Ureter (tissue), 1 donor: ENCODE measurements at places on chromosomes 3 and 15.

DNA sequence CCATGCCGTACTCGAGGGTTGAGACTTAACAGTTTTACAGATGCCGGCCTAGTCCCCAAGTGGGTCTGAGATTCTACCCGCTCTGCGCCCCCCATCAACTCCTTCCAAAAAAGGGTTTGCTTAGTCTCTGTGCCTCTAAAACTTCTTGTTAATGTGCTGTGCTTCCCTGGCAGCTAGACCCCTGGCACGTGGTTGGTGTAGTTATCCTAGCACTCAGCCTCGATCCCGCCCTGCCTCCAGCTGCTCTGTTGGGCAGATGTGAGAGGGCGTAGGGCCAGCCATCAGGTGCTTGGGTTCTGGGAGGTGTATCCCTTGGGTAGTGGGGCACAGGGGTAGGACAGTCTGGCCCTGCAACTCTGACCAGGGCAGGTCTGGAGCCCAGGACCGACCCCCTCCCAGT, 79.5 kb downstream of the FBLN2 start:
- no peak for DNase-seq

DNA sequence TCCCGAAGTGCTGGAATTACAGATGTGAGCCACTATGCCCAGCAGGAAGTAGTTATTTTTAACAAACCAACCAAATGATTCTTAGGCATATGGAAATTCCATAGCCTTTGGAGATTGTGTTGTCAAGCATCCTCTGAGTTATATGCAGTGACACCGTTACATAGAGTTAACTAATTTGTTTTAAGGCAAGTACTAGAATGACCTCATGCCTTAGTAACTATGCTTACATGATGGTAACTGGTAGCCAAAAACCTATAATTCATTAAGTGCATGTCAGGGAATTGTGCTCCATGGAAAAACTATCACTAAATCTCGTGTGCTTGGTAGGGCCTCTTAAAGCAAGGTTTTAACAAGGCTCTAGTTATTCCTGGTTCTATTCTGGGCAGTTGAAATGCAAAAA, 392.8 kb downstream of the TUSC7 start:
- no peak for DNase-seq

GRCh38 chr3:149534671-149535332, 60.3 kb downstream of the TM4SF4 start:
- DNase-seq: no peak

DNA sequence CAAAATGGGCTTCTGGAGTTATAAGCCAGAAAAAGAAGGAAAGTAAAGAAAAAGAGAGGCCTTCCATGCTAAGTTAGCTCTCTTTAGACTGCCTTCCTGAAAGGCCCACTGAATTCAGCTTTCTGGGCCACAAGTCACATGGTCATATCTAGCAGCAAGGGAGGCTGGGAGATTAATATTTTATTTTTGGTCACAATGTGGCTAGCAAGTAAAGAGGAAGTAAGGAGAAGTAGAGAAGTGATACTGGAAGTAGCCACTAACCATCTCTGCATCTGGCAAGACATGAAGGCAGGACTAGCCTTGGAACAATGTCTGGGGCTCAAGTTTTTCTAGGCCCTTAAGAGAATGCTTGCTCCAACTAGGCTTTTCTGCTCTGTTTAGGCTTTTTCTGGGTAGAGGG, 81.8 kb upstream of the UBE2E1 start:
- no peak for DNase-seq

DNA sequence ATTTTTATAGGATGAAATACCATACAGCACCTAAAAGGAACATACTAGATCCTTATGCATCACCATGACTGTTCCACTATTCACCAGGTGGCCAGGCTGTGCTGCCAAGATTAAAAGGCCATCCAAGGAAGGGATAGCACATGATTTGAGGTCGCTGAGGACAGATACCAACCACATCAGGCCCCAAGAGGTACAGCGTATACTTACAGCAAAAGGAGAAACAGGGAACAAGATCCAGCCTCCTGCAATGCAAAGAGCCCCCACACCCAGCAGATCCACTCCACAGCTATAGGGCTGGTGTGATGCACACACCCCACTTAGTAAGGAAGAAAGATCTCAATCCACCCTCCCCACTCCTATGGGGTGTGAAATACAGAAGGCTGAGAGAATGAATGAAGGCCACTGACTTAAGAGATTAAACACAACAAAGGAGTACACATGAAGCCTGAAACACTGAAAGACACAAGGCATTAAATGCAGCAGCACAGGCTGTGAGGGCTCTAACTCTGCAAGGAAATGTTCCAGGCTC, 32.0 kb upstream of the ZNF445 start:
- DNase-seq: no peak

- DNase-seq: no peak
Observed at GRCh38 chr3:82080792-82081191, 319.3 kb upstream of the GBE1 start.

- DNase-seq: no peak
Observed at GRCh38 chr3:101940521-101941317, 91.4 kb downstream of the NFKBIZ start.

GRCh38 chr3:181363231-181363630, 348.5 kb upstream of the SOX2 start:
- no peak for DNase-seq

DNA sequence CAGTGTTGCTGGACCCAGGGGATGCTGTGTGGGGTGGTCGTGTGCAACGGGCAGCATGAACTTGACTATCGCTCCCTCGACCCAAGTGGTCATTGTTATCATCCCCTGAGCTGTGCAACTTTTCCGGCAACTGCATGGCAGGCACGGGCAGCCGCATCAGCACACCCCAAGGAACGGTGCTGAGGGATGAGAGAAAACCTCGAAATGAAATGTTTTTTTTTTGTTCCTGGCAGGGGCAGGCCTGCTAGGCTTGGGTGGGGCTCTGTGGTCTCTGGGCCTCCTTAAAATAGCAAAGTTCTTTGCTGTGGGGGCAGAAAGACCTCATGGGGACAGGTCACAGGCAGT, 51.4 kb downstream of the CORO2B start:
- no peak for DNase-seq

- no peak for DNase-seq
Observed at GRCh38 chr3:155481089-155481488, 187.6 kb upstream of the STRIT1 start.

GRCh38 chr3:119343719-119344118, 49.5 kb downstream of the ARHGAP31 start:
- DNase-seq: no peak

DNA sequence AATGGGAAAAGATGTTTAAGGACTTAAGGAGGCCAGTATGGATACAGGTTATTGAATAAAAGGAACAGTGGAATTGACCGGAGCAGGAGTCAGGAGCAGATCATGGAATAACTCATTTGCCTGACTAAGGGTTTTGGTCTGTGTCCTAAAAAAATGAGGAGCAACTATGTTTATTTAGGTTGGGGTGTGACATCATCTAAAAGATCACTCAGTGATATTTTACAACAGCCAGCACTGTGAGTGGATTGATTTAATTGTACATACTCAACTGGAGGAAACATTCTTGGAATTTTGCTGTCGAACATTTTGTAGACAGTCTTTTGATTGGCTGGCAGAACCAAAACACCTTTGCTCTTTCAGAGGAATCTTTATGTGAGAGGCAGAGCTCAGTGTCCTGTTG, 348.6 kb upstream of the CDIN1 start:
- DNase-seq: no peak

DNA sequence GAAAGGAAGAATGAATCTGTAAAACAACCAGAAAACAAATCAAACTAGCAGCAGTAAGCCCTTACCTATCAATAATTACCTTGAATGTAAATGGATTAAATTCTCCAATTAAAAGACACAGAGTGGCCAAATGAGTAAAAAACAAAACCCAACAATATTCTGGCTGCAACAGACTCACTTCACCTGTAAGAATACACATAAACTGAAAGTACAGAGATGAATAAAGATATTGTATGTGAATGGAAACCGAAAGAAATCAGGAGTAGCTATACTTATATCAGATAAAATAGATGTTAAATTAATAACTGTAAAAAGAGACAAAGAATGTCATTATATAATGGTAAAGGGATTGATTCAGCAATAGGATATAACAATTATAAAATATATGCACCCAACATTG, 514.5 kb upstream of the DPPA4 start:
- no peak for DNase-seq
